ENCODE measurements at places on chromosomes 4 and X.

DNA sequence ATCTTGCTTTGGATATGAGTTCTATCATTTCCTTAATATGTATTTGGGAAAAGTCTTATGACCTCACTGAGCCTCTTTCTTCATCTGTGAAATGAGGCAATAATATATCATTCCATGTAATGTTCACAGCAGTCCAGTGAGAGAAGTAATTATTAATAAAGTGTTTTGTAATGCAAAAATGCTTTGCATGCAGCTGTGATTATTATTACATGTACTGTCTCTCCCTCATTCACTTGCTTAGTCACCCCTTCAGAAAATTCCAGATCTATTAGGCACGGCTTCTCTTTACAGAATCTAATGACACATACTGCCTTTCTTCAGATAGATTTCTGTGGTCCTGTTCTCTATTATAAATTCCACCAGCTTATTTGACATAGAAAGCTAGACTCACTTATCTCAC is 53.5 kb upstream of the FGF13 start:
- DNase-seq: no peak

DNA sequence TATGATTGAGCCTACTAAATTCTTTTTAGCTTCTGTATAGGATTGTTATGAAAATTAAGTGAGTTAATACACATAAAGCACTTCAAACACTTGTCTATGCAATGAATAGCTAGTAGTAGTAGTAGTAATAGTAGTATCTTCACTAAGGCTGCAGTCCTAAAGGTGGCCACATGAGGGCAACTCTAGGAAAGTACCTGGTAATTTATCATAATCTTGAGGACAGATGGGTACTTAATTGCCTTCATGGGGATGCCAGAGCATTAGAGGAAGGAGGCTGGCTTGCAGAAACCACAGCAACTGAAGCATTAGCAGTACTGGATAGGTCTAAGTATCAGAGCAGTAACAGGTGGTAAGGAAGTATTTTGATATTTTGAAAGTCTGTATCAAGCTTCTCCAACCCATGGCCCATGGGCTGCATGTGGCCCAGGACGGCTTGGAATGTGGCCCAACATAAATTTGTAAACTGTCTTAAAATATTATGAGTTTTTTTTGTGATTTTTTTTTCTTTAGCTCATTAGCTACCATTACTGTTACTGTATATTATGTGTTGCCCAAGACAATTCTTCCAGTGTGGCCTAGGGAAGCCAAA is 17.3 kb downstream of the NIPAL1 start:
- no peak for DNase-seq

GRCh38 chrX:45479196-45479834 is 278.6 kb upstream of the DIPK2B start:
- DNase-seq: no peak

GRCh38 chrX:55754861-55755294 is 37.3 kb downstream of the RRAGB start:
- peak; percentile 51 for DNase-seq

DNA sequence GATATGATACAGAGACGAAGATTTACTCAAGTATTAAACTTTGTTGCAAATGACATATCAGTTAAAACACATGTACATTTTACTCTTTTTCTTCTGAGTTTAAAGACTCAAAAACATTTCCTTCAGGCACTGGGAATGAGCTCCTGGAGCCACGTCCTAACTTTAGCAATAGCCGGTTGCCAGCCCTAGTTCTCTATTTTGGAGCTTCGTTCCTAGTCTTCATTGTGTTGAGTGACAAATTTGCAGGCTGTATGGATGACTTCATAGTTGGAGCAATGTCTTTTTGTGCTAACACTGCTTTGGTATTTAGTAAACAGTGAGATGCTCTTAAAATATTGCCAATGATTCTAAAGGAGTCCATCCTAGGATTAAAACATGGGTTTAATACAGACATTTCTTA is 190.9 kb downstream of the FAT4 start:
- no peak for DNase-seq

- DNase-seq: no peak
These were observed 31.1 kb upstream of the RXFP1 start for GRCh38 chr4:158490629-158491028.

DNA sequence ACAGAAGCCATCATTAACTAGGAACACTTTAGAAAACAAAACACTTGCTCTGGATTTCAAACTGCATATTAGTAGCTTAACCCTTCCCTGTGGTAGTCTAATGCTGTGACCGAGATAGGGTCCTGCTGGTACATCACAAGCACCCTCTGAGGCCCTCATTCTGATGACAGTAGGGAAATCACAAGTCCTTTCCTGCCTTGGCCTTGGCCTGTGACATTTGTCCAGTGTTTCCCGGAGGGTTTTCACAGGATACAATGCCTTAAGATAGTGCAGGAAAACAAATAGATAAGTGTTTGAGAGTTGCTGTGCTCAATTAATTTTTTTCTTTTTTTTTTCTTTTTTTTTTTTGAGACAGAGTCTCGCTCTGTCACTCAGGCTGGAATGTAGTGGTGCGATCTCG is 29.0 kb downstream of the SYAP1 start:
- DNase-seq: no peak

DNA sequence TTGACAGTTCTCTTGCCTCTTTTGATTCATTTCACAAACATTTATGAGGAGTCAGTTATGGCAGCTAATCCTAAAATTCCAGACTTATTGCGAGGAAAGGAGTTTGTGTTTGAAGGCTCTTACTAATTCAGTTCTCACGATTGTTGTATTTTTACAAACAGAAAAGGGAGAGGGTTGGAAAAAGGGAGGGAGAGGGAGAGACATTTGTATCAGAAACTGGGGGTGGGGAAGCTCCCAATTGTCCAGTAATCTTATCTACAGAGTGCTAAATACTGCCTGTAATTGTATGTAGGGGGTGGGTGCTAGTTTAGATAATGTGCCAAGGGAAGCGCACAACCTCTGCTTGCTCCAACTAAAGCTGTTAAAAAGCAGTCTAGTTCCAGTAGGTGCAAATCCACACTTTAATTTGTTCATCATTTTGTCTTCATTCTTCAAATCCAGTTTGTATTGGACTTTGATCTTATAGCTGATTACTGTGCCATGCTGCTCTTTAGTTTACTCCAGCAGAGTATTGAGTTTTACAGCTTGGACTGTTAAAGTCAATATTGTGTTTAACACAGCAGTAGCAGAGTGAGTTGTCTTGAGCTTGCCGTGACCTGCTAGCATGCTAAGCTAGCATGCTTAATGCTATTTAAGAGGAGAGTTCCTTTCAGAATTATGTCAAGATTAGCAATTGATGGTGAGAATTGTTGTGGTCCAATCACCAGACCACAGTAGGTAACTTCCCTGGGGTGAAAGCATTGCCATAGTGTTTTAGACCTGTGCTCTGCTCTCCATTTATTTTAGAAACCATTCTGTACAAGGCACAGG is 13.9 kb downstream of the FNIP2 start:
- DNase-seq: no peak

DNA sequence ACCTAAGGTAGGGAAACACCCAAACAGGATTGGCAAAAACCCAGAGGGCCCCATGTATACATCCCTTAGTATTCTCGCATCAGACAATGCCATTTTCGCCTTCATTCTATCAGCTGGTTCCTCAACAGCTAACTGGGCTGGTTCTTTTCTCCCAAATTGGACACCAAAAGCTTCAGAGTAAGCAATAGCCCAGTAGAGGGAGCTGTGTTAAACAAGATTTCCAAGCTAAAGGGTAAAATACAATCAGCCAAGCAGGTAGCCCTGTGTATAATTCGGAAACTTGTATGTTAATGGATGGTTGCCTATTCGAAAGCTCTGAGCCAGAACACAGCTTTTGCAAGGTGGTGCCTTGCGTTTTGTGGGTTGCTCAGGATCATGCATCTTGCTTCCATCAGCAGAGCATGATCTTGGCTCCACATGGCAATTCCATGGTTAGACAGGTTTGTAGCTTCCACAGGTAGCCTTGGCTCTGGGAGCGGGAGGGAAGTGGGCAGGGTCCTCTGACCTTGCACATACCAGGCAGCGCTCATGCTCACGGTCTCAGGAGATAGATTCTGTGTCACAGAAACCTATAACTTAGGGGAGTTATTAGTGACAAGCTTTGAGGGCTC is 115.2 kb upstream of the LNX1 start:
- peak; percentile 49 for DNase-seq

DNA sequence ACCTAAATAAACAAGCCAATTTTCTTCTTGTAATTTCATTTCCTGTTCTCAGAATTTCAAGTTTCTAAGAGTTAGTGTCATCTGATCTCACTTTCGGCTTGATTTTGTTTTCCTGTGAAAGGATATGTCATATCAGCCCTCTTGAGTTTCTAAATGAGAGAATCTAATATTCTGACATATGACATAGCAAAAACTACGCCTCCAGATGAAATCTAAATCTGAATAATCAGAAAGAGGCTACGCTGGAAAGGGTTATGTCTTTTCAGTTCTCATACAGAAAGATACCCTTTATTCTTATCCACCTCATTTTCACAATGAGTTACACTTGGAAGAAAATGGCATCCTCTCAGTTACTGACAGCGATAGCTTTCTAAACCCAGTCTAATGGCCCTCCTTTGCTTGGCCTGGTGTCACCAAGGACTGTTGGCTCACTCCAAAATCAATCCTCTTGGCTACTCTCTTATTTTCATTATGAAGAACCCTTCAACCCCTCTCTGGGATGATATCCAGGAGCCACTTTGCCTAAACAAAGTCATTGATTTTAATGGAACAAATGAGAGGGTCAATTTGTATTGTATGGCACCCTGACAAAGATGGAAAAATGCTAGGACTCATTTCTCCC is 65.6 kb downstream of the ASB9 start:
- DNase-seq: peak; percentile 30

- no peak for DNase-seq
These were observed 69.7 kb upstream of the PPARGC1A start for GRCh38 chr4:23959396-23960148.

DNA sequence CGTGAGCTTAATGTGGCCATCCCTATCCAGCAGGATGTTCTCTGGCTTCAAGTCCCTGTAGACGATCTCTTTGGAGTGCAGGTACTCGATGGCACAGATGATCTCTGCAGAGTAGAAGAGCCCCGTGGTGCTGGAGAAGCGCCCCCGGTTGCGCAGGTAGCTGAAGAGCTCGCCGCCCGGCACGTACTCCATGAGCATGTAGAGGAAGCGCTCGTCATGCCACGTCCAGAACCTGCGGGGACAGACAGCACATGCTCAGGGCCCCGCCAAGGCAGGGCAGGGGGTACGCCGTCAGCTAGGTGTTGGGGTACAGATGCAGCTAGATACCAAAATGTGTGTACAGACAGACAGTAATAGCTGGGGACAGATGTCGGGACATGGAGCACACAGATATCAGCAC is 58.3 kb downstream of the PRKX start:
- no peak for DNase-seq

GRCh38 chr4:91827914-91828313 is 475.9 kb upstream of the GRID2 start:
- no peak for DNase-seq

GRCh38 chrX:9108054-9108453 is 74.1 kb upstream of the FAM9B start:
- DNase-seq: no peak

GRCh38 chr4:36348403-36348938 is 67.1 kb downstream of the DTHD1 start:
- DNase-seq: peak; percentile 59
